ENCODE measurements at places on chromosomes 1 and 21. TPM values are rescaled to one million over a fixed set of nuclear protein-coding genes. Genes with fewer than 3 reads are reported as not detected.

GRCh38 chr1:175673371-175674150, 69.8 kb downstream of the TNR start:
- no peak for DNase-seq
- peaks cover 64% of the 10 kb centered on the region for H3K27me3 ChIP-seq
- no peak overlapping the region for H3K4me3 ChIP-seq
- no peaks in the 10 kb centered on the region for H3K4me1 ChIP-seq
- no peaks in the 10 kb centered on the region for H3K36me3 ChIP-seq
- no peak overlapping the region for H3K27ac ChIP-seq

DNA sequence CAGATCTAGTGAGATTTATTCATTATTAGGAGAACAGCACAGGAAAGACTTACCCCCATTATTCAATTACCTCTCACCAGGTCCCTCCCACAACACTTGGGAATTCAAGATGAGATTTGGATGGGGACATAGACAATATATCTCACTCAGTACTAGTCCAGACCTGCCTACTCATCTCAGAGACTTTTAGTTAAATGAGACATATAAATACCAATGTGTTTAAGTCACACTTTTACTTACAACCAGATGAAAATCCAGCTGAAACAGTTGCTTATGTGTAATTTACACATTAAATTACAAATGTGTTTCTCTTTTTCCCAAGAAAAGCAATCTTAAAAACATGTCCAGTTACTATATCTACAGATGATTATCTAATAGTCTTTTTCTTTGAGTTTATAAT, 1145.6 kb downstream of the KCNT2 start:
- peaks cover 3% of the 10 kb centered on the region for H3K4me1 ChIP-seq
- H3K27ac ChIP-seq: no peak overlapping the region
- no peaks in the 10 kb centered on the region for H3K27me3 ChIP-seq
- peaks cover 3% of the 10 kb centered on the region for H3K36me3 ChIP-seq
- no peak for DNase-seq

DNA sequence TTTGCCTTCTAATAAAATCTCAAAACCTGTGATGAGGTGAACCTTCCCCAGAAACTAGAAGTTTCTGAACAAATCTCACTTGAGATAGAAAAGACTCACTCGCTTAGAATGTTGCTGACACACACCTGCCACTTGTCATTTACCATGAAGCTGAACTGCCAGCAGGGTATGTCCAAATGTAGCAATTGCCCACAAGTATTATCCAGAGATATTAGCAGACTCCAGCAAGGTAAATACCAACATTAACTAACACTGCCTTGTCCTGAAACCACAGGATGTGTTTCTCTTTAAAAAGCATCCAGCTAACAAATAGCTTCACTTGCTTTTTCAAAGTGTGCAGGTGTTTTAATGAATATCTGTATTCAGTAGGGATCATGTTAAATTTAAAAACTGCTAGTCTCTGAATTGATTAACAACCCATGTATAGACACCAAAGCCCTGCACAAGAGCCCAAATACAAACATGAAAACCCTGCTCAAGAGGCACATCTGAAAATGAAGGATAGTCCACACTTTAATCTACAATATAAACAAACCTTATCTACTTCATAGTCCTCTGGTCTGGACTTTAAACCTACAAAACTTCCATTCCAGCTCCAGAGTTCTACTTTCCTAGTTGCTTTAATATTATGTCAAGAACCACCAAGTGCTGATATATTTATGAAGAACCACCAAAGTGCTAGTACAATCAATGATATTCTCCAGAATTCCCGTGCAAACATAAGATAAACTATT, 19.3 kb downstream of the KRTAP8-1 start:
- no peak for DNase-seq
- H3K36me3 ChIP-seq: no peaks in the 10 kb centered on the region
- no peak overlapping the region for H3K4me3 ChIP-seq
- peaks cover 10% of the 10 kb centered on the region for H3K27me3 ChIP-seq
- no peaks in the 10 kb centered on the region for H3K4me1 ChIP-seq
- no peak overlapping the region for H3K27ac ChIP-seq

GRCh38 chr1:112563341-112563740, 54.6 kb downstream of the WNT2B start:
- DNase-seq: no peak
- peaks cover 17% of the 10 kb centered on the region for H3K36me3 ChIP-seq
- no peak overlapping the region for H3K4me3 ChIP-seq
- peak overlapping the region; percentile 60 for H3K27ac ChIP-seq

Gene RXFP4
- not detected for total RNA-seq

- H3K4me1 ChIP-seq: peaks cover 29% of the 10 kb centered on the region
- peaks cover 35% of the 10 kb centered on the region for H3K36me3 ChIP-seq
- H3K27ac ChIP-seq: no peak overlapping the region
- DNase-seq: no peak
These were observed 5.2 kb downstream of the TXLNA start for GRCh38 chr1:32184650-32185049.

DNA sequence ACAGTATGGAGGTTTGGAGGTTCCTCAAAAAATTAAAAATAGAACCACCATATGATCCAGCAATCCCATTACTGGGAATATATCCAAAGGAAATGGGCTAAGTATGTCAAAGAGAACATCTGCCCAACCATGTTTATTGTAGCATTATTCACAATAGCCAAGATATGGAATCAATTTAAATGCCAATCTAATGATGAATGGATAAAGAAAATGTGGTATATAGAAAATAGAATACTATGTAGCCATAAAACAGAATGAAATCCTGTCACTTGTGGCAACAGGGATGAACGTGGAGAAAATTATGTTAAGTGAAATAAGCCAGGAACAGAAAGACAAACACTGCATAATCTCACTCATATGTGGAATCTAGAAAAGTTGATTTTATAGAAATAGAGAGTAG, 201.7 kb upstream of the AJAP1 start:
- no peaks in the 10 kb centered on the region for H3K36me3 ChIP-seq
- H3K27me3 ChIP-seq: peaks cover 12% of the 10 kb centered on the region
- H3K4me3 ChIP-seq: no peak overlapping the region
- no peak for DNase-seq
- no peaks in the 10 kb centered on the region for H3K4me1 ChIP-seq
